ENCODE measurements at places on chromosomes 6 and 20. TPM values are rescaled to one million over a fixed set of nuclear protein-coding genes. Genes with fewer than 3 reads are reported as not detected.

DNA sequence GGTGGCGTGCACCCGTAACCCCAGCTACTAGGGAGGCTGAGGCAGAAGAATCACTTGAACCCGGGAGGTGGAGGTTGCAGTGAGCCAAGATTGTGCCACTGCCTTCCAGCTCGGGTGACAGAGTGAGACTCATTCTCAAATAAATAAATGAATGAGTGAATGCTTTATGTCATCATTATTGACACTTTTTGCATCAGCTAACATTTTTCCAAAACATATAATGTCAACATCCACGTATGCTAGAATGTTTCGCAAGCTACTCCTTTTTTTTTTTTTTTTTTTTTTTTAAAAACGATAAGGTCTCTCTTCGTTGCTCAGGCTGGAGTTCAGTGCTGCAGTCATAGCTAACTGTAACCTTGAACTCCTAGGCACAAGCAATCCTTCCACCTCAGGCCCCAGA, 72.2 kb downstream of the SENP6 start:
- H3K4me1 ChIP-seq = no peaks in the 10 kb centered on the region
- H3K4me3 ChIP-seq = no peak overlapping the region
- no peak for DNase-seq
- H3K36me3 ChIP-seq = peaks cover 44% of the 10 kb centered on the region
- no peaks in the 10 kb centered on the region for H3K27me3 ChIP-seq
- no peak overlapping the region for H3K27ac ChIP-seq

GRCh38 chr6:15349379-15349778, 103.5 kb downstream of the JARID2 start:
- no peak for DNase-seq
- H3K4me1 ChIP-seq = peaks cover 27% of the 10 kb centered on the region
- H3K27ac ChIP-seq = no peak overlapping the region

DNA sequence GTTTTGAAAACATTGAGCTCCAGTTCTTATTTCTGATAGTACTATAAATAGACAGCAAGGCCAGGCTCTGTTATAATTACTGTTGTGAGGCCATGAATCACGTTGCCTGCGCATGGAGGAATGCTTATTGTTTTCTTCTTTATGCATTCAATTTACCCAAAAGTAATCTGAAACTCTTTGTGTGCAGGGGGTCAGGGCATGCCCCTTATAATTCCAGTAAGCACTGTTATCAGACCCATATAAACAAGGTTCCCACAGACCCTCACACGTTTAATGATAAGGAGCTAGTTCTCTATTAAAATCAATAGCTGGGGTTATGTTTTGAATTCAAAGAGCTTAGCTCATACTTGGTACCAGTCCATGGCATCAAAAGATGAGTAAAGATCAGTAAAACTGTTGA, 174.8 kb upstream of the ARG1 start:
- H3K27ac ChIP-seq = no peak overlapping the region
- no peak overlapping the region for H3K4me3 ChIP-seq

DNA sequence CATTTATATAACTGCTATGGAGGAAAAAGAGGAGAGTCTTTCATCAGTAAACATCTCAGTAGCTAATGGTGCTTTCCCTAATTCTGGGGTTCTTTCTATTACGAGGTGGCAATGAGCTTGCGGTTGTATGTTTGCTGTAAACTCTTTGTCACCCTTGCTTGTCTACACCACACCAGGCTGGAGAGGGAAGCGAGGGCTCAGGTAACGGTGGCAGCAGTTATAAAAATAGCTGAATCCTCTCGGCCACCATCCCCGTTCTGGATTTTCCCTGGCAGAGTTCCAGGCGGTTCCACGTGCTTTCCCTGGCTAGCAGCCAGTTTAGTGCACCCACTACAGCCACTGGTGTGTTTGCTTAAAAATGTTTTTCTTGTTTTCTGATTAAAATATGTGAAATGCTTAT, 39.0 kb downstream of the MAS1 start:
- no peak for DNase-seq

DNA sequence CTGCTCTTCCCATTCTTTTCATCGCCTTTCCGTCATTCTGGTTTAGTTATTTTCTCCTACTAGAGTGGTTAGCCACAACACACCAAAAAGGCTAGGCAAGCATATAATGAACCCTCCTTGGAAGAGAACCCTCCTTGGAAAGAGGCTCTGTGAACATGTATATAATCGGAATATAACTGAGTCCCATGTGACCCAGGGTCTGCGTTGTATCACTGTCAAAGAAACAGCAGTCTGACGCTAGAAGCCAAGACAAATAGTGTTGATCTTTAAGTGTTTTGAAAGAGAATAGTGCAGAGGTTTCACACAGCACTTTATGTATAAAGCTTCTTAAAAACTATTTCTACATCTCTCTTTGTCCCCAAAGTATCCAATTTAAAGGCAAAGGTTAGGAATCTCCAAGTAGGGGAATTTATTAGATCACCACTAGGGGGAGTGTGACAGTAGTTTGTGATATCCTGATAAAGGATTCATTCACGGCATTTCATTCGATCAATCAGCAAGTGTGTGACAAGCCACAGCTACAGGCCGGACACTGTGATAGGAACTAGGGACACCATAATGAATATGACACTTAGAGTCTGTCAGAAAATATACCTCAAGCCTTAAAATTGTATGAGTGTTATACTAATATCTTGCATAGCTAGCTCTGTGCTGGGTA, 395.3 kb downstream of the CD109 start:
- H3K4me3 ChIP-seq = no peak overlapping the region
- no peak overlapping the region for H3K27ac ChIP-seq
- no peaks in the 10 kb centered on the region for H3K36me3 ChIP-seq
- H3K27me3 ChIP-seq = no peaks in the 10 kb centered on the region
- no peaks in the 10 kb centered on the region for H3K4me1 ChIP-seq
- no peak for DNase-seq

GRCh38 chr6:39897698-39898097, 36.6 kb downstream of the MOCS1 start:
- DNase-seq = no peak
- H3K36me3 ChIP-seq = peaks cover 64% of the 10 kb centered on the region
- H3K4me1 ChIP-seq = no peaks in the 10 kb centered on the region
- no peak overlapping the region for H3K4me3 ChIP-seq
- no peaks in the 10 kb centered on the region for H3K27me3 ChIP-seq

- no peak for DNase-seq
- H3K27me3 ChIP-seq = no peaks in the 10 kb centered on the region
- H3K27ac ChIP-seq = peak overlapping the region; percentile 79
- no peaks in the 10 kb centered on the region for H3K36me3 ChIP-seq
- peaks cover 18% of the 10 kb centered on the region for H3K4me1 ChIP-seq
- no peak overlapping the region for H3K4me3 ChIP-seq
Measured at GRCh38 chr6:161434350-161434749, 160.5 kb upstream of the AGPAT4 start.

GRCh38 chr6:33950472-33950881, 146.7 kb upstream of the MLN start:
- H3K4me1 ChIP-seq = no peaks in the 10 kb centered on the region
- DNase-seq = no peak
- no peak overlapping the region for H3K27ac ChIP-seq
- no peaks in the 10 kb centered on the region for H3K36me3 ChIP-seq

Gene HLA-DPA1
- 18.2 TPM for polyA plus RNA-seq

Gene FAM120B
- polyA plus RNA-seq = 7.3 TPM

Gene ARHGAP40
- 0.03 TPM for polyA plus RNA-seq

Gene PLCB1
- polyA plus RNA-seq = 3.1 TPM

Gene TOMM6
- 171 TPM for polyA plus RNA-seq
